ENCODE measurements at places on chromosomes 11 and 22. TPM values are rescaled to one million over a fixed set of nuclear protein-coding genes. Genes with fewer than 3 reads are reported as not detected.

GLB1L2 gene
- total RNA-seq: 4.9 TPM

CDC42BPG gene
- 20.9 TPM for total RNA-seq

MPEG1 gene
- 34.1 TPM for total RNA-seq

DNA sequence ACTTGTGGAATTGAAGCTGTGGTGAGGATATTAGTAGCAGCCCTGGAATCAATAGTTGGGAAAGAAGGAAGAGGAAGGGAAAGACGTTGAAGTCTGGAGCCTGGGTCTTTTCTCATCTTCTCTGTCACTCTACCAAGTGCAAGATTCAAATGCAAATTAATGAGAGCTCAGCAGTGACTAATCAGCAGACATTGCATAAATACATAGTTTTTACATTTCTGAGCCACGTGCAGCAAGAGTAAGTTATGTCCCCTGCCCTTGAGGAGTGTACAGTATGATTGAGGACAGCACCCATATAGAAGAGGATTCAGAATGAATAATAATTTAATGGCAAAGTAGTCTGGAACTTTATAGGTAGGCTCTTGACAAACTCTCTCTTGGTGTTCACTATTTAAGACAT is 23.8 kb downstream of the CTR9 start:
- no peak for DNase-seq

- no peak for DNase-seq
Measured at GRCh38 chr11:59641156-59641555, 25.6 kb upstream of the OSBP start.

DNA sequence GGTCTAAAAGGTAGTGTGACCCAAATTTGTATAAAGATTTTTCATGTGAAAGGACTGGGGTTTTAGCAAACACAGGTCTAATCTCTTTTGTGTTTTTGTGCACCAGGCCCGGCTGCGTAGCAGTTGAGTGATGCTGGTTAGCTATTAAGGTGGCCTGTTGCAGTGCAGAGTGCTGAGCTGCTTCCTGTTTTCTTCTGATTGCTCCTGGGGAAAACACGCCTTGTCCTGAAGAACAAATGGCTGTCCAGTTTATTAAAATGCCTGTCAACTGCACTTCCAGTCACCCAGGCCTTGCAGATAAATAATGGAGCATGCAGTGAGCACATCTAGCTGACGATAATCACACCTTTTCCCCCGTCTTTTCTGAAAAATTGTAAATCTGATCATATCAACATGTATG is 1.8 kb downstream of the SRSF8 start:
- peak; percentile 76 for DNase-seq

GRCh38 chr11:45025716-45026492 is 75.2 kb upstream of the TP53I11 start:
- DNase-seq: no peak

- no peak for DNase-seq
Measured at GRCh38 chr11:41175304-41175972, 284.0 kb downstream of the LRRC4C start.

All from upper lobe of right lung (tissue), 1 donor.